ENCODE measurements at places on chromosomes 12 and 14.

GRCh38 chr14:75549169-75549568, 26.9 kb downstream of the BATF start:
- DNase-seq = no peak

DNA sequence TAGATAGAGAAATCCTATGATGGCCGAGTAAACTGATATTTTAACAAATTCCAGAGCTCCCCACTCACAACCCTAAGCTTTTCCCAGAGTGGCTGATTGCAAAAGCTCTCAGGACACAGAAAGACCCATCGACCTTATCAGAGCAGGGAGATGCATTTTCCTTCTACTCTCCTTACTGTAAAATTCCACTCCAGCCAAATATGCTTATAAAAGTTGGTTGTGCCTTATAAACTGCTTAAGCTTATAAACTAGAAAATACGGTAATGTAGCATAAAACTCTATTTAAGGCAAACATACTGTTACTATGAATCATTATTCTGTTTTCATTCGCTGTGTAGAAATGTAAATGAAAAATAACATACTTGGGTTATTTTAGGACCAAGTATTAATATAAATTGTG, 41.6 kb upstream of the TRHDE start:
- DNase-seq = no peak

GRCh38 chr14:39766397-39767000, 334.3 kb upstream of the FBXO33 start:
- DNase-seq = no peak

- no peak for DNase-seq
Measured at GRCh38 chr12:13591488-13591887, 389.9 kb downstream of the GRIN2B start.

- DNase-seq = no peak
Measured at GRCh38 chr12:105329926-105330282, 587 bp upstream of the C12orf75 start.

DNA sequence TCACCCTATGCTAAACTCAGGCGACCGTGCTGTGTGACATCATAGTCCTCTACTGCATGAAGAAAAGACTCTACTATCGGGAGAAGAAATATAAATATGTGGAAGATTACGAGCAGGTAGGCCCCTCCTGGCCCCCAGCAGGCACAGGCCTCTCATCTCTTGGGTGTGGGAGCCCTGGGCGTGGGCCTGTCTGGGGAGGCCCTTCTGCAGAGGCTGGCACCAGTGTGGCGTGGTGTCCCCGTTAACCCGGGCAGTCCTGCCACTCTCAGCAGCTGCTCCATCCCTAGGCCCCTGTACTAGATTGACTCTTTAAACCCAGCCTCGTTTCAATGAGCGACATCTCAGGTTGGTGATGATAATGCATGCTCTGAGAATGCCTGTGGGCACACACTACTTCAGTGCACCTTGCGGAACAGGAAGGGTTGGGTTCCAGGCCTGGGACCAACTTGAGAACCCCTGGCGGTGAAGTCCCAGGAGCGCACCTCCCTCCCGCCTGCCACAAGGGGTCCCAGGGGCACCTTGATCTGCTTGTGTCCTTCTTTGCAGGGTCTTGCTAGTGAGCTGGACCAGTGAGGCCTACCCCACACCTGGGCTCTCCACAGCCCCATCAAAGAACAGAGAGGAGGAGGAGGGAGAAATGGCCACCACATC, 23.2 kb downstream of the P2RX4 start:
- no peak for DNase-seq

GRCh38 chr12:52912711-52913430, 8.0 kb upstream of the KRT8 start:
- no peak for DNase-seq

DNA sequence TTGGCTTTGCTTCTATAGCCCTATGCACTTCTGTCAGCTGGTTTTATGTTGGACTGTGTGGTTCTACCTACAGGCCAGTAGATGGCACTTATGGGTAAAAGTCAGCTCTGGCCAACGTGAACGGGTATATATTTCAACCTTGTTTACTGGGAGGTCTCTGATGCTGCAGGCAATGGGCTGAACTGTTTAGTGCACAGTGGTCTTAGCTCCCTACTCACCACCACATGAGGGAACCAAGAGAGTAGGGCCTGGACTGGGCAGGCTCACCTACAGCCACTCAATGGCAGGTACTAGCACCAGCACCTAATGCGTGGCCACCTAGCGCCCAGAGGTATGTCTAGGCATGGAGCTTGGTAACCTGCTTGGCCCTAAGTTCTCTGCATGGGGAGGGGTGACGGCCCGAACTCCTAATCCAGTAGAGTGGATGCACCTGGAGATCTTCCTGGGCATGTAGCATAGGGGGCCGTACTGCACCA, 481.8 kb downstream of the TMEM117 start:
- DNase-seq = peak; percentile 10

- no peak for DNase-seq
Measured at GRCh38 chr14:60196291-60196690, 31.1 kb upstream of the DHRS7 start.

DNA sequence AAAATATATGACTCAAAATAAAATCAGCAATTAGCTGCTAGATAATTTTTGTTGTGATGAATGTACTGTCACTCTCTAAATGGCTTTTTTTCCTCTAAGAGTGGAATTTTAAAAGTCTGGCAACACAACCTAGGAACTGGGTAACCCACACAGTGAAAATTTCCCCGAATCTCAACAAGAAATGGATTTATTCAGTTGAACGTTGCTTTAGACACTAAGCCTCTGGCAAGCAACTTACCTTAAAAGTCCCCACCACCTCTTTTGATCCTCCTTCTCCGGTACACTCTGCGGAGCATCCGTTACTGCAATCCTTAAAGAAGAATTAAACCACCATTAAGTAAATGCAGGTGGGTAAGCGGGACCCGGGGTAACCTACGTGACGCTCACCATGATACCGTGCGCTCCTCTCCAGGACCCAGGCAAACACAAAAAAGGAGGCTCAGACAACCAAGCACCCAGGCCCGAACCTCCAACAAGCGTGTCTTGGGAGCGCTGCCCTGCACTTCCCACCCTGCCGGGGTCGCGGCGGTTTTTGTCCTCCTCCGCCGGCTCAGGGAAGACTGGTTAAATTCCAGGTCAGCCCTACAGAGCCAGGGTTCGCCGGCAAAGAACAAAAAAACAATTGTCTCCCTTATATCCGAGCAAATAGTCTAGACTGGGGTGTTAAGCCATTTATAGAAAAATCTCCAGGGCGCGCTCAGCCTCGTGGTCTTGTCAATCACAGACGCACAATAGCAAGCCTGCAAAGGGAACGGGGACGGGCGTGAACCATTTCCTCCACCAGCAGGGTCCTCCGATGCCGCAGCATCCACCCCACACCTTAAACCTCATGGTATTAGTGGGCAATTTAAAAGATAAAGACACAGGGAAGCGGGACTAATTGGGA, 47.1 kb downstream of the BCAT1 start:
- no peak for DNase-seq

All from AG08395 (cell line).